ENCODE measurements at places on chromosomes 16 and 17.

- DNase-seq = no peak
These were observed 16.2 kb downstream of the VMP1 start for GRCh38 chr17:59723607-59724006.

DNA sequence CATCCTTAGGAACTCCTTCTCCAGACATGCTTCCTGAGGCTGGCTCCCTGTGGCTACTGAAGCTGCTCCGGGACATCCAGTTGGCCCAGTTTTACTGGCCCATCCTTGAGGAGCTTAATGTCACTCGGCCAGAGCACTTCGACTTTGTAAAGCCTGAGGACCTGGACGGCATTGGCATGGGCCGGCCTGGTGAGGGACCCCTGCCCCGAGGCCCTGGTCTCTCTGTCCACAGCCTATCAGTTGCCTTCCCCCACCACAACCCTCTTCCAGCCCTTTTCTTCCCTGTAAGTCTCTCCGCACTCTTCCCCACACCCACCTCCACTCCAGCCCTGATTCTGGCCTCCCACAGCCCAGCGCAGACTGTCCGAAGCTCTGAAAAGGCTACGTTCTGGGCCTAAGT is 2.0 kb downstream of the TNK1 start:
- DNase-seq = no peak

- no peak for DNase-seq
These were observed 43.7 kb downstream of the CMTM4 start for GRCh38 chr16:66652661-66653360.

- DNase-seq = no peak
These were observed 169.3 kb downstream of the RBFOX3 start for GRCh38 chr17:79441356-79442160.

- DNase-seq = no peak
These were observed 16.3 kb upstream of the MAP3K14 start for GRCh38 chr17:45332989-45333701.

- DNase-seq = peak; percentile 12
These were observed 10.5 kb upstream of the ITGAD start for GRCh38 chr16:31382485-31383161.

DNA sequence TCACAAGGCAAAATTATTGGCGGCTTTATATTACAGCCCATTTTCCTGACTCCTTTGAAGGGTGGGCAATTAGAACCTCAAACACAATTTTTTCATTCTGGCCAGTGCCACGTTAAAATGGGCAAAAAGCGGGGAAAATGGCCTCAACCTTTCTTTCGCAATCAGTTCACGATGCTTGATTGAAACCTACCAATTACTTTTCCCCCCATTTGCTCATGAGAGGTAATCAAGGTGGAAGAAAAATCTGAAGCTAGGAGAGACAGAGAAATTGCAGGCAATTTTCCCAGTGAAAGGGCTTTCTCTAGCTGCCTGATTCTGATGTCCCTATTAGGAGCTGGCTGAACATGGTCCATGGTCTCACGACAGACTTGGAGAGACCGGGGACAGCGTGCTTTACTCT is 215.1 kb downstream of the SLC39A11 start:
- DNase-seq = no peak

GRCh38 chr17:1693339-1693738 is 8.7 kb upstream of the PRPF8 start:
- no peak for DNase-seq

- no peak for DNase-seq
These were observed 310.6 kb downstream of the MAP2K6 start for GRCh38 chr17:69725146-69725545.

GRCh38 chr17:68640242-68640989 is 39.2 kb upstream of the FAM20A start:
- DNase-seq = no peak

GRCh38 chr16:27761816-27762215 is 211.9 kb downstream of the KATNIP start:
- no peak for DNase-seq

DNA sequence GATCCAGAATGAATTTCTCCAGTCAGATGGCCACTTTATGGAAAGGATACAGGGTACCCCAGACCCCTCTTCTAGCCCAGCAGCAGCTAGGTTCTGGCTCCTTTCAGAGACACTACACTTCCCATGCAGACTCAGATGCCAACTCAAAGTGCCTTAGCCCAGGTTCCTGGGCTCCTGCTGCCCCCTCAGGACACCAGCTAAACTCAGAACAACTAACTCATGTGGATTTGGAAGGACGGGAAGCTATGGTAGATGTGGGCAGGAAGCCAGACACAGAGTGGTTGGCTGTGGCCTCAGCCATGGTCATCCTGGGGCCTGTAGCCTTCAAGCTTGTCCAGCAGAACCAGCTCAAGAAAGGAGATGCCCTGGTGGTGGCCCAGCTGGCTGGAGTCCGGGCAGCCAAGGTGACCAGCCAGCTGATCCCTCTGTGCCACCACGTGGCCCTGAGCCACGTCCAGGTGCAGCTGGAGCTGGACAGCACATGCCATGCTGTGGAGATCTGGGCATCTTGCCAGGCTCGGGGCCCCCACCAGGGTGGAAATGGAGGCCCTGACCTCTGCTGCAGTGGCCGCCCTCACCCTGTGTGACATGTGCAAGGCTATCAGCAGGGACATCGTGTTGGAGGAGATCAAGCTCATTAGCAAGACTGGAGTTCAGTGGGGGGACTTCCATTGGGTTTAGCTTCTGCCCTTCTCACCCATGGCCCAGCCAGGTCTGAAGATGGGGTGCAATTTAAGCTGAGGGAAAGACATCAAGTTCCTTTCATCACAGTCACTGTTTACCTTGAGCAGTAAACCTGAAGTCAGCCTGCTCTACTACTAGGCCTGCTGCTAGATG is 111.8 kb downstream of the N4BP1 start:
- DNase-seq = no peak

- no peak for DNase-seq
These were observed 38.7 kb upstream of the DHX8 start for GRCh38 chr17:43445009-43445589.

DNA sequence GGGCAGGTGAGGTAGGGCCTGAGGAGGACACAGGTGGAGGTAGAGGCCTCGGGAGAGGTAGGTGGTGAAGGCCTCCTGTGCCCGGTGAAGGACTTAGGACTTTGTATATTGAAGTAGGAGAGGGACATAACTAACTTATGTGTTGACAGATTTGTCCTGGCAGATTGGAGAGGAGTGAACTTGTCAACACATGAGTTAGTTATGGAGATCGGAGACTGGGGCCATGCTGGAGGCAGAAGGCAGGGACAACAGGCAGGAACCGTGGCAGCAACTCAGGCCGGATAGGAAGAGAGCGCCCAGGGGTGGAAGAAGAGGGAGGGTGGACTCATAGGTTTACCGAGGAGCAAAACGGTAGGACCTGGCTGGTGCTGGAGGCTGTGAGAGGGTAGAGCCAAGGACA is 18.4 kb downstream of the GLP2R start:
- no peak for DNase-seq

DNA sequence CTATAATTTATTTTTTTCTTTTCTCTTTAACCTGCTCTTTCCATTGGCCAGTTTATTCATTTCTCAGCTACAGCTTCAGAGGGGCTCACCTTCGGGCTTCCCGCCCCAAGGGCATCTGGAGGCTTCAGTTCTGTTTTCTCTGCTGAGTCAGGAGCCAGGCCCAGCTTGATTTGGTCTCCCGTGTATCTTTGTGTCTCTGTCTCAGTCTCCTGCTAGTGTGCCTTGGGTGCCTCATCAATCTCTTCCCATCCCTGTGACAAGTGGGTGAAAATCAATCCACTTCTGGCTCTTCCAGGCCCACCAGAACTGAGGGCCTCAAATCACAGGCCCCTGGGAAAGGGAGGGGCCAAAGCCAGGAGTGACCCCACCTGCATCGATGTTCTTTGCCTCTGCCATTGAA is 72.1 kb downstream of the CCDC182 start:
- DNase-seq = no peak

GRCh38 chr17:80313160-80313829 is 52.6 kb downstream of the RNF213 start:
- no peak for DNase-seq

DNA sequence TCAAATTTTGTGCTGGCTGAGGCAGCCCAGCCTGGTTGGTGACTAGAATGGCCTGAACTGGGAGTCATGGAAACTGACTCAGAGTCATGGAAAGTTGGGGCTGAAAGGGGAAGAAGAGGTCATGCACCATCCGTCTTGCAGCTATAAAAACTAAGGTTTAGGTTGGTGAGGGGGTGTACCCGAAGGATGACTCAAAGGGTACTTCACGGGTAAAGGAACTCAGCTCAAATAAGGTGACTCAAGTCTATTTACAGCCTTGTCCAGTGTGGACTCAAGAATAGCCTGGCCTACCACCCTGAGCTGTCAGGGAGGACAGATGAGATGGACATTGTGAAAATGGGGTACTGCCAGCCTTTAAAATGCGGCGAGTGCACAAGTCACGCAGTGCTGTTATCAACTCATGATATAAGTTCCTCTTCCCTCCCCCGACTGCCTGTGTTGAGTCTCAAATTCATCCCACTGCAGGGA is 18.6 kb downstream of the CD300LB start:
- DNase-seq = no peak

DNA sequence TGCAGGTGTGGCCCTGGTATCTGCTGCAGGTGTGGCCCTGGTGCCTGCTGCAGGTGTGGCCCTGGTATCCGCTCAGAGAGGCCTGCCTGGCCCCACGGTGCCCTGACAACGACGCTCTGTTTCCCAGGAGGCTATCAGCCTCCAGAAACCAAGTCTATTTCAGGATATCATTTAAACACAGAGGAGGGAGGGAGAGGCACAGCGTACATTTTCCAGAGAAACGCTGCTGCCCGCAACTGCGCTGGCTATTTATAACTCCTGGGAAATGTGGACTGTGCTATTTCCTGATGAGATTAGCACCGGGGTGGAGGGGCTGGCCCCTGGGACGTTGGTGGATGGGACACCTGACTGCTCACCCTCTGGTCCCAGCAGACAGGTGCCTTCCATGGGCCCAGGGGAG is 22.5 kb downstream of the TIMM22 start:
- DNase-seq = no peak

DNA sequence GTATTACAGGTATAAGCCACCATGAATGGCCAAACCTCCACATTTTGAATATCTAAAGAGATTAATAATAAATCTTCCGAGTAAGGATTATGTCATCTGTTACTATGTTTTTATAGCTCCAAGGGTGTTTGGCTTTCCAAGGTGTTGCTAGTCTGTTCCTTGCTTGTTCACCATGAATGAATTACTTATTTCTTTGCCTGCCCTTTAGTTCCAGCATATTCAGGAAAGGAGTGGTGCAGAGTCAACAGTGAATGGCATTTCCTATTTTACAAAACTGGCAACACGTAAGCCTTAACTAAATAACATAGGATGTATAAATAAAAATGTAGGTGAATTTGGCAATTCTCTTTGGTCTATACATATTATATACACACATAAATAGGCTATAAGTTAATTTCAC is 70.3 kb downstream of the MYO1D start:
- DNase-seq = no peak

GRCh38 chr17:77404812-77405581 is 264.2 kb downstream of the SEC14L1 start:
- no peak for DNase-seq

DNA sequence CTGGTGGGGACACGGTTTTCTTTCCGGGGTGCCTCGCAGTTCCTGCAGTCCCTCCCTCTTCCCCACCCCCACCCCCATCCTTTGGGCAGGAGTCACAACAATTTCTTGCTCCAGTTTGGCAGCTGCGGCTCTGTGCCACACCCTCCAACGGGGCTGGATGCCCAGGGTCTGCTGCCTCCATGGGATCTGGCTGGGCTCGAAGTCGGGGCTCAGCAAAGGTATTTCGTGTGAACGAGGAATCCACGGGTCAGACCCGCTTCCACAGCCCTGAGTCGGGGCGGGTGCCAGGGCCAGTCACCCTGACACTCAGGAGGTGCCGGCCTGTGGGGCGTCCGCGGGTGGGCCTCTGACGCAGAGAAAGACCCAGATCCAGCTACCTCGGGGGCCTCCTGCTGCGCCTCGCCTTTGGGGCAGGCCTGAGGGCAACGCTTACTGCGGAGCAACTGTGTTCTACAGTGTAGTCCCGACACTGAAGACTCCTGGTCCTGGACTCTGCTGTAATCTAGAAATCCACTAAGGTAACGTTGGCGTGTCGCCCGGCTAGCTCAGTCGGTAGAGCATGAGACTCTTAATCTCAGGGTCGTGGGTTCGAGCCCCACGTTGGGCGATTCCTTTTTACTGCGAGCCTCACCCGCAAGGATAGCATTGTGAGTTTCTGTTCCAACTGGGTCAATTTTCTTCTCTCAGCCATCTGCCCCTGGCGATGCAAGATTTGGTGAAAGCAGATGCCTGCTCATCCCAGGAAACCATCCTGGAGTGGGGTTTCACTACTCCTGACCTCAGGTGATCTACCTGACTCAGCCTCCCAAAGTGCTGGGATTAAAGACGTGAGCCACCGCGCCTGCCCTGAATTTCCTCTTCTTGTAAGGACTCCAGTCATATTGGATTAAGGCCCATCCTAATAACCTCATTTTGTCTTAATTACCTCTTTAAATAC is 12.6 kb upstream of the OR1F1 start:
- DNase-seq = no peak

DNA sequence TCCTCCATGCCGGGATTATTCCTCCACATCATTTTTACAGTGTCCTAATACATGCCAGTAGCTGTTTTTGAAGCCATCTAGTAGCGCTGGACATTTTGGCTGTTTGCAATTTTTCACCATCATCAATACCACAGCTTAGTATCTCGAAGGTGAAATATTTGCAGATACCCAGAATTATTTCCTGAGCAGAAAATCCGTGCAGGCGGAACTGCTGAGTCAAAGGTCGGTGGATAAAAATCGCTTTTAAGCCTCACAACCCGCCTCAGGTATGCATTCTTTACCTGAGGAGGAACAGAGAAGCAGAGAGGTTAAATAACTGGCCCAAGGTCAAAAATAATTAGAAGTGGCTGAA is 584 bp upstream of the TNRC6A start:
- DNase-seq = no peak

DNA sequence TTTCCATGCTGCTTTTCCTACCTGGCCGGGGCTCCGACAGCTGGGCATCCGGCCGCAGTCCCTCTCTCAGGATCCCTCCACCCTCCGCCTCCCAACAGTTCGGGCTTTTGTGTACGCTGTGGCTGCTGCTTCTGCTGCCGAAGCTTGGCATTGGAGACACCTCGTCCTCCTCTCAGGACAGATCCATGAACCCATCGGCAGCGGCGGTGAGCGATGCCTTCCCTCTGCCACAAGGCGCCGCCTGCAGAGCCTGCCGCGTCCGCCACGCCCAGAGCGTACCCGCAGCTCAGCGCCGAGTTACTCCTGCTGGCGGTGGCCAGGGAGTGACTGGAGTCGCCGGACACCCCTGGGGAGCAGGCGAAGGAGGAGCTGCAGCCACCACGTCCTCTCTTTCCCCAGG is 2032.8 kb downstream of the TP53TG3F start:
- no peak for DNase-seq

DNA sequence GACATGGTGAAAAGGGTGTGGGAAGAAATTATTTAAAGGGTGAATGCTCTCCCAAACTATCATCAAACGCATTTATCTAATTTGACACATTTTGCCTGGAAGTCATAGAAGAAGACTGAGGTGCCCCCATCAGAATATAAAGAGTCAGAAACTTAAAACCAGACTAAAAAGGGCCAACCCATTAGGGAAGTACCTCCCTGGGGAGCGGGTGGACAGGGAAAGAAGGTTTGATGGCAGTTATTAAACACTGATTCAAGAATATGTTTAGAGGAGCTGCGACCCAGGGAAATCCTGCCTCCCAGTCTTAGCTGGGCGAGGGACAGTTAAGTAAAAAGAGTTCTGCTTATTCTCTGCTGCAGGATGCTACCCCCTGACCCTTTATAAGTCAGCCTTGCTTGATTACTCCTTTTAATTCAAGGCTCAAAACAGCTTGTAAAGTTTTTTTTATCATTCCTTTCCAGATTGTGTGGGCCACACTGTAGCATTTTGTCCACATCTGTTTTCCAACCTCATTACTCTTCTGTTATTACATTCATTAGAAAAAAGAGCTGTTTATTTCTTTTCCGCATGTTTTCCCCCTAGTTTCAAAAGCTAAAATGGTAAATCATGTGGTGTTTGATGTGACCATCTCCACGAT is 138.5 kb upstream of the TBX2 start:
- no peak for DNase-seq

Data from hematopoietic multipotent progenitor cell treated with erythropoietin and hydrocortisone succinate and interleukin-3 and kit ligand, for 15 days (in vitro differentiated cells).